Stimulated activated CD4-positive, alpha-beta T cell treated with anti-CD3 and anti-CD28 coated beads, Interleukin-12 subunit alpha, Interleukin-12 subunit beta, amount 100 ng/mL, for 24 hours (primary cell): ENCODE measurements at places on chromosomes 12 and 14.

DNA sequence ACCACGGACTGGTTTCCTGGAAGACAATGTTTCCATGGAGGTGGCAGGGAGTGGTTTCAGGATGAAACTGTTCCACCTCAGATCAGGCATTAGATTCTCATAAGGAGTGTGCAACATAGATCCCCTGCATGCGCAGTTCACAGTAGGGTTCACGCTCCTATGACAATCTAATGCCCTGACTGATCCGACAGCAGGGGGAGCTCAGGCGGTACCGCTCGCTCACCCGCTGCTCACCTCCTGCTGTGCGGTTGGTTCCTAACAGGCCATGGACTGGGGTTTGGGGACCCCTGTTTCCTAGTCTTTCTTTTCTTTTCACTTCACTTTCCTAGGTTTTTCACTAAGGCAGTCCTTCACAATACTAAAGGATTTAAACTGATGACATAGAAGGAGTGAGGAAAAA lies 39.6 kb downstream of the GUCY2C start:
- no peak for DNase-seq

- no peak for DNase-seq
Measured at GRCh38 chr14:76918256-76918781, 92.1 kb downstream of the LRRC74A start.

DNA sequence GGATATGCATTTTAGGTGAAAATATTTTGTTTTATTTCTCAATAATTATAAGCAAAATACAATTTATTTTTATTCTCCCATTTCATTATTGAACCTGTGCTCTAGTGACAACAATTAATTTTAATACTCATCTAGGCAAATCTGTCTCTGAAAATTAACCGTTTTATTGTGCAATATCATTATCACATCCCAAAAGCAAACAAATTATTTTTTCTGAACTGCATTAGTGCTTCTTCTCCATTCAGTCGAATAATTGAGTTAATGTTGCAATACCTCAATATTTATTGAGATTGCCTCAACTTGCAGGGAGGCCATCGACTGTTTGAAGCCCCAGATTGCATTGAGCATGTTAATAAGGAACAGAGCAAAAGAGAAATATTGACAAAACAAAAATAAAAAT lies 303.2 kb upstream of the LRFN5 start:
- no peak for DNase-seq

DNA sequence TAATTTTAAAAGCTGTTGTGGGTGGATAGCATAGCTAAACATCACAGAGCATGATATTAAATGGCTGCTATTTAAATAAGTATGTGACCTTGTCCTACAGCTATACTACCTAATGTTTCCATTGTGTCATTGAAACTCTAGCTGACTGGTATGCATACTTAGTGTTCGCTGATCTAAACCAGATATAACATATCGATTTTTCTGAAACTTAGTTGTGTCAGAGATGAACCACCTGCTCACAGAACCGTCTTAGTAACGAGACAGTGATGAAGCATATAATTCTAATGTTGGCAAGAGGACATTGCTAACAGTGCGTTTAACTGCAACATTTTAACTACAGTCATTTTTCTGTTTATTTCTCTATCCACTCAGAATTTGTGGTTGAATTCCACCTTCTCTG lies 36.1 kb upstream of the NUAK1 start:
- no peak for DNase-seq

GRCh38 chr12:113359133-113359938 lies 949 bp downstream of the PLBD2 start:
- DNase-seq = no peak
